ENCODE measurements at places on chromosomes 6 and 20. TPM values are rescaled to one million over a fixed set of nuclear protein-coding genes. Genes with fewer than 3 reads are reported as not detected.

DNA sequence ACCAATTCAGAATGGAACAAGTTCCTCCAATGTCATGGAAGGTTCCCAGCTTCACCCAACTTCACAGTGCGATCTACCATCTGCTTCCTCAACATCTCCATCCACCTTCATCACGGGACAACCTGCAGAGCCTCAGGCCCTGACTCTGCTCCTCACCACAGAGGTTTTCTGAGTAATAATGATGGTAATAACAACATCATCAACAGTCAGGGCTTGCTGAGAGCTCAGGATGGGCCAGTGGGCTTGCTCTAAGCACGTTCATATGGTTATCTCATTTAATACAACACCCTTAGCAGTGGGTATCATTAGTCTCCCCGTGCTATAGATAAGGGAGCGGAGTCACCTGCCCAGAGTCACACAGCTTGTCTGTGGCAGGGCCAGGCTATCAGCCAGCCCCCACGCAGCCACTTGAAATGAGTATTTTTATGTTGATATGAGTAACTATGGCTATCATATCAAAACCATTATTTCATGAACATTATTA is 38.6 kb downstream of the PREX1 start:
- no peak for DNase-seq

- peak; percentile 85 for DNase-seq
Measured at GRCh38 chr6:153131037-153131981, at the start of gene RGS17. TSS of gene RGS17 (minus strand) at chr6:153131282. CDS start at chr6:153044018, 87,264 bp downstream.

DNA sequence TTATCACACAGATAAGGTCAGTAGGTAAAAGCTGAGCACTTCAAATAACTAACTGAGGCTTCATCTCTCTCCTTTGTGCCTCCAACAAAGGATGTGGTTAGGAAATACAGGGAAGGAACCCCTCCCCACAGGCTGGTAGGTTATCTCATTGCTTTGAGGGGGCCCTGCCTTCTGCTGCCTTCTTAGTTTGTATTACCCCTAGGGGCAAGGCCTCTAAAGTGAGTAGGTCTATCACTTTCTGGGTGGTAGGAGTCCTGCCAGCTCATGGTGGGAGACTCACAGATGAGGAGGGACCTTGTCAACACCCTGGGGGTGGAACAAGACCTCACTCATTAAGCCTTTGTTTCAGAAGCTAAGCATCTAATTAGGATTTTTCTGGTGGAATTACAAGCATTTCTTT is 34.6 kb downstream of the EDN1 start:
- DNase-seq = no peak

DNA sequence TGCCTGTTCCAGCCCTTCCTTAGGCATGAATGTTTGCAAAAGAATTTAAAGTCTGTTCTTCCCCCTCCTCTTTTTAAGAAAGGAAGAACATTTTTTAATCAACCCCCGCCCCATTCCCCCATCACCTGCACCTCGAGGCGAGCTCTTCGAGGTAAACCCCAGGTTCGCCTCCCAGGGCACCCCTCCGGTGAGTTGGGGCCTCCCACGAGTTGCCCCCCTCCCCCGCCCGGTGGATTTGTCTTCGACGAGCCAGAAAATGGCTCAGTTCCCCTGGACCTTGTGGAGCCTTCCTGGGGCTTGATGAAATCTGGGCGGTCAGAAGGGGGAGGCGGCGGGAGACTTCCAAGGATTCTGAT is 256 bp upstream of the OVOL2 start:
- DNase-seq = no peak

Gene SLC35D3
- total RNA-seq = 0.54 TPM

Gene PPP1R3G
- total RNA-seq = 0.58 TPM
